AG09319 (cell line): ENCODE measurements at places on chromosomes 1 and 21.

GRCh38 chr1:24714859-24715520, 30.3 kb upstream of the CLIC4 start:
- DNase-seq = no peak

DNA sequence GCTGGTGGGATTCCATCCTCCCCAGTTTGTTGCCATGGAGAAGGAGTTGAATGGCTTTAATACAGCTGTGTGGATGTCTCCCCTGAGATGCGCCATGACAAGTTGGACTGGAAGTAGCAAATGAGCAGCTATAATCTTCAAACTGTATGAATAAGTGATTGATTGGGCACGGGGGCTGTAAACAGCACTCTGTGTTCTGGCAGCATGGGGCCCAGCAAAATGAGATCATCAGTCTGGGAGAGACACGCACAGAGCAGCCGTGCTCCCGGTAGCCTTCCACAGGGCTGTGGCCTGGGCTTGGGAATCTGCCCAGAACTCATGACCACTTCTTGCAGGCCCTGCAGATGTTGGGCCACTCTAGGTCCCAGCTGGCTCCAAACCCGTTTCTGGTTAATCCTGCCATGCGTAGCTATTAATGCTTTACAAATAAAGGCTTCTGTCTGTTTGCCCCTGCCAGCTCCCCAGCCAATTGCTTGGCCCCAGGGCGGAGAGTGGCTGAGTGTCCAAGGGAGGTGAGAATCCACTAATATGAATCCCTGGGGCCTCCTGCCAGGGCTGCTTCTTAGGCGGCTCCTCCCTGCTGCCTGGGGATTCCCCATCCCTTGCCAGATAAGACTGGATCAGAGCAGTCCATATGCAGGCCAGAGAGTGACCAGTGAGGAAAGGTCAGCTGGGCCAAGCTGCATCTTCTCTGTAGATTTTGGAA, 642.9 kb downstream of the AJAP1 start:
- DNase-seq = no peak

- DNase-seq = peak; percentile 73
Observed at GRCh38 chr1:112359961-112360767, 35.9 kb upstream of the CTTNBP2NL start.

DNA sequence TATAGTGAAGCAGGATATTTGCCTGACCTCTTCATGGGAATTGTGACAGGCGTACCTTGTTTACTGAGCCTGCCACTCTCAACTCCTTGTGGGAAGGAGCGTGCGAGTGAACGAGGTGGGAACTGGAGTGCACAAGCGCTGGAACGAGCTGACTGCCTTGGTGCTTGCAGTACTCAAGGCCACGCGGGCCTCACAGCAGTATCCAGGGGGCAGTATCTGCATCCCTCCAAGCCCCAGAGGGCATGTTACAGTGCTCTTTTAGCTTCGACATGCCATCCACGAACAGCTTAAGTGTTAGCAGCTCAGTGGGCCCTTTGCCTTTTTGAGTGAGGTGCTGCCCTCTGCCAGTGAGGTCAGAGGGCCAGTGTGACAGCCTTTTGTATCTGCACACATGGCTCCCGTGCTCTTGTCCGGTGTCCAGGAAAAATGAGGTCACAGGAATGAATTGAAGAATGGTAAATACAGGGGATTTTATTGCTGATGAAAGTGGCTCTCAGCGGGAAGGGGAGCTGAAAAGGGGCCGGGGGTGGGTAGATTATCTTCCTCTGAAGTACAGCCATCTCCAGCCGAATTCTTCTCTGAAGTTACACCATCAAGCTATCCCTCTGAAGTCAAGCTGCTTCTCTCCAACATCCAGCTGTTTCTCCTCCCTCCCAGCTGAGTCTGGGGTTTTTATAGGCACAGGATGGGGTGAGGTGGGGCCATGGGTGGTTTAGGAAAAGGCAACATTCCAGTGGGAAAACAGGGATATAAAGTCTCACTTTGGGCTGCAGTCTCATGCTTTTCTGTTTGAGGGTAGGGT, 69.3 kb downstream of the EPB41 start:
- DNase-seq = no peak

- no peak for DNase-seq
Observed at GRCh38 chr21:39529026-39529425, 77.3 kb downstream of the SH3BGR start.

DNA sequence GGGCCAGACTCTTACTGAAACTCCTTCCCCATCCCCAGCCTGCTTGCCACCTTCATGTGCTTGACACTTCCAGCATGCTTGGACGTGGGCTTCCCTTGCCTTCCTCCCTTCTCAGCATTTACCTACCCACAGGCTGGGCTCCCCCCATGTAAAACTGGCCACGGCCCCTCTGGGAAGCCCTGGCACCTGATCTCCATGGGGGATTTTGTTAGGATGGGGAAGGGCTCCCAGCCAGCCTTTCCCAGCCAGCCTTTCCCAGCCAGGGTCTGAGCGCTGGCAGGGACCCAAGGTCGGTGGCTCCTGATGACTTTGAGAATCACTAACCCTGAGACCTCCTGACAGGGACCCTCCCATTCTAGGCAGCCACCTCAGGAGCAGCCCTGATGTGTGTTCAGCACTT, 6.7 kb downstream of the ALX3 start:
- no peak for DNase-seq

GRCh38 chr1:247286134-247286670, 30.3 kb downstream of the VN1R5 start:
- no peak for DNase-seq

DNA sequence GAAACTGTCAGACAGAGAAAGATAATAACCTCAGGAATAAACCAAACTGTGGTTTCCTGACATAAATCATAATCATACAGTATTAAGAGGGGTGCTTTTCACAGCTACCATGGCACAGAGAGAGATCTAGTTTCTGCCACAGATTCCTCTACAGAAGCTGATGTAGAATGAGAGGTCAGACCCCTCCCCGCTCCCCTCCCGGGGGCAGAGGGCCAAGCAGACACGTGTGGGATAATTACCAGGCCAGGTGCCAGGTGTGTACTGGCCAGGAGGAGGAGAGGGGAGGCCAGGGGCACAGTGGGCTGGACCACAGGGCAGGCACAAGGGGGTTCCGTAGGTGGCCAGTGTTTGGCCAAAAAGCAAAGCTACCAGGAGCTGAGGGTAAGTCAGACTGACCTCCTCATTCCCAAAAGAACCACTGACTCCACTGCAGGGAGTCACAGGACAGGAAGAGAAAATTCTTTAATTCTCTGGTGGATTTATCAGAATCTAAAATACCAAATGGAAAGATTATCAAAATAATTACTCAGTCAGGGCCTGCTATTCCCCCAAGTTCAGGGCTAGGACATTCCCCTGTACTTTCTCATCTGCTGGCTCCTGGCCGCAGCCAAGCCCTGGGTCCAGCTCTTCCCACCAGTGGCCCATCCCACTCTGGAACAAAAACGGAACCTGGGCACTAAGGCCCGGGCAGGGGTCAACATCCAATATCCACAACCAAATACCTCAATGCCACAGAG, 30.0 kb downstream of the C2CD2 start:
- no peak for DNase-seq

DNA sequence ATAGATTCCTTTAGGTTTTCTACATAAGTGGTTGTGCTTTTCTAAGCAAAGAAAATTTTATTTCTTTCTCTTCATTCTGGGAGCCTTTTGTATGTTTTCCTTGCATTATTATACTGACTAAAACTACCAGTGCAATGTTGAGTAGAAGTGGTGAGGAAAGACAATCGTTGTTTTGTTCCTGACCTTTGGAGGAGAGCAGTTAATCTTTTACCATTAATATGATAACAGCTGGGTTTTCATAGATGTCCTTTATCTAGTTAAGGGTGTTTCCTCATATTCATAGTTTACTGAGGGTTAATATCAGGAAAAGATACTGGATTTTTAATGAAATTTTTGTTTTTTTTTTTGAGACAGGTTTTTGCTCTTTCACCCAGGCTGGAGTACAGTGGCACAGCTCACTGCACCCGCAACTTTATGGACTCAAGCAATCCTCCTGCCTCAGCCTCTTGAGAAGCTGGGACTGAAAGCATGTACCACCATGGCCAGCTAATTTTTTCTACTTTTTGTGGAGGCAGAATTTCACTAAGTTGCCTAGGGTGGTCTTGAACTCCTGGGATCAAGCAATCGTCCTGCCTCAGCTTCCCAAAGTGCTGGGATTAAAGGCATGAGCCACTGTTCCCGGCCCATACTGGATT, 9.0 kb upstream of the KCTD3 start:
- DNase-seq = no peak

DNA sequence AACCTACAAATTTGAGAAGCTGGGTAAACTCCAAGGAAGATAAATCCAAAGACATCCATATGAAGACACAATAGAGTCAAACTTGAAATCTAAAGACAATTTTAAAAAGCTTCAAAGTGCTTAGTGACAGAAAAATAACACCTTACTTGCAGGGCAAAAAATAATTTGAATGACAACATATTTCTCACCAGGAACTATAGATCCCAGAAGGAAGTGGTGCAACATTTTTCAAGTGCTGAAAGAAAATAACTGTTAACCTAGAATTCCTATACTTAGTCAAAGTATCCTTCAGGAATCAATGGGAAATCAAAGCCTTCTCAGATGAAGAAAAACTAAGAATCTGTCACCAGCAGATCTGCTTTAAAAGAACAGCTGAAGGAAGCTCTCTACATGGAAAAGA, 184.4 kb downstream of the HLX start:
- DNase-seq = no peak

GRCh38 chr1:18066576-18066975, 41.0 kb upstream of the IGSF21 start:
- no peak for DNase-seq

GRCh38 chr1:153932156-153933131, 9.7 kb upstream of the GATAD2B start:
- no peak for DNase-seq
